ENCODE measurements at places on chromosomes 16 and 17. TPM values are rescaled to one million over a fixed set of nuclear protein-coding genes. Genes with fewer than 3 reads are reported as not detected.

GRCh38 chr17:32529604-32530003 is 42.8 kb downstream of the CDK5R1 start:
- DNase-seq: no peak

DNA sequence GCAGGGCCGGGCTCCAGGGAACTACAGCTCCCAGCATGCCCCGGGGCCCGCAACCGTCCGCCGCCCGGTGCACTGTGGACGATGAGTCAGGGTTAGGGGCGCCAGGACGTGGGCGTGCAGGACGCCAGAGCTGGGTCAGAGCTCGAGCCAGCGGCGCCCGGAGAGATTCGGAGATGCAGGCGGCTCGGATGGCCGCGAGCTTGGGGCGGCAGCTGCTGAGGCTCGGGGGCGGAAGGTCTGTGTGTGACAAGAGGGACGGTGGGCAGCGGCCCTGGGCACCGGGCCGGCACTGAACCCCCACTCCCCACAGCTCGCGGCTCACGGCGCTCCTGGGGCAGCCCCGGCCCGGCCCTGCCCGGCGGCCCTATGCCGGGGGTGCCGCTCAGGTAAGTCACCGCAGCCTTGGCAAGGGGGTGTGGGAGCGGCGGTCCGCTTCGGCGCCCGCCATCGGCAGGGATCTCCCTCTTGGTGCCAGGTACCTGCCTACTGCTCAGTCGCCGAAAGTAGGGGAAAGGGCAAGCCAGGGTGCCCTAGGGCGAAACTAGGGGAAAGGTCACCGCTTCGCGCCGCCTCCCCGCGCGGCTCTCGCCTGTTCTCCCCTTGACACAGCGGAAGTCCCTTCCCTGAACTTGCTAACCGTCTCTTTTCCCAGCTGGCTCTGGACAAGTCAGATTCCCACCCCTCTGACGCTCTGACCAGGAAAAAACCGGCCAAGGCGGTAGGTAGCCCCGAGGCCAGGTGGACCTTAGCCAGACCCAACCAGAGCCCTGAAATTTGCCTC is at the start of the genes ACADVL and DLG4:
Gene ACADVL (plus strand): TSS at position 127 of the 781 bp plus-strand sequence. CDS start 47 bp downstream, at position 174.
Gene DLG4 (minus strand): TSS at position 25 of the 781 bp plus-strand sequence.
- DNase-seq: no peak

G6PC1 gene
- 9.5 TPM for polyA plus RNA-seq

GRCh38 chr17:78736526-78737079 is 45.5 kb downstream of the CYTH1 start:
- DNase-seq: no peak

TRPV3 gene
- 1.1 TPM for polyA plus RNA-seq
